Activated CD4-positive, alpha-beta T cell treated with anti-CD3 and anti-CD28 coated beads, Interleukin-2, amount 50 U/mL, for 48 hours (primary cell): ENCODE measurements at places on chromosomes 5 and 9.

DNA sequence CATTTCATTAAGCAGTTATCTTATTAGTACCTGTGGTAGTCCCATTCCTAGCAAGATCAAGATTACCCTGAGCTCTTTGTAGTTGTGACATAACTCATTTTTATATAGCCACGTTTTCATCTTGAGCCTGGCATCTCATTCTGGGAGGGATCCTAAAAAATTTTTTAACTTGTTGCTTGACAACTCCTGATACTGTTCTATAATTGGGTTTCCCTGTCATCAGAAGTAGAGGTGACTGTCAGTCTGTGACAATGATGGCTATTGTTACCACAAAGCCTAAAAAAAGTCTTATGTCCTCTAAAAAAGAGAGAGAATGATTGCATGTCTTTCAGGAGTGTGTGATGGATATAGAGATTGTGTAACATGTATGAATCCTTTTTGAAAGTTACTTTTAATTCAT, 164.8 kb downstream of the SGCD start:
- no peak for DNase-seq

DNA sequence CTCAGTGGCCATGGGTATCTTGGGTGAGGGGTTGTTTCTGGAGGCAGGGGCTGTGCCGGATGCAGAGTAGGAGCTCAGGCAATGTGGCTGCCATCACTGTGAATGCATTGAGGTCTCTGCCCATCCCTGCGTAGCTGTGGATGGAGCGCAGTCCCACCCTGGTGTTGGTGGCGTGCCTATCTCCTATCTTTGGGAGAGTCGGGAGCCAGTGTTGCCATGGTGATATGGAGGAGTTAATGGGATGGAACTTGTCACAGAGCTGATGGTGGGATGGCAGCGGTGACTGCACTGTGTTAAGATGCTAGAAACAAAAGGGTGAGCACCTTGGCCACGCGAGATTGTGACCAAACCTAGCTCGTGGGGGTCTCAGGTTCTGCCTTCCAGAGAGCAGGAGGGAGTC, 197.3 kb downstream of the MELK start:
- DNase-seq, result no peak

DNA sequence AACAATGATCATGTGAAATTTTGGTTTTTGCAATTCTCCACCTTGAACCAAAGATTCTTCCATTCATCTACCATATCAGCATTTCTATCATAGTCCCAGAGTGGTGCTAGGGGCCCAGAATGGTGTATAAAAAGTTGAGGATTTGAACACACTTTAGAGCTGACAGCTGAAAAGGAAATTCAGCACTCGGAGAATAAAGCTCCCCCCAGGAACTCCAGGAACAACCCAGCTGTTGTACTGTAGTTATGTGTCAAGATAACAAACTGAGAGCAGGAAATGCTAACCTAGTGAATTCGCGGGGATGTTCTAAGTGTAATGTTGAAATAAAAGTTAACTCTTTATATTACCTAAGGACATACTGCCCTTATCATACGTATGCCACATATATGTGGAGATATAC, 216.7 kb downstream of the NFIB start:
- no peak for DNase-seq

- DNase-seq, result no peak
Measured at GRCh38 chr9:1273859-1274258, 223.7 kb downstream of the DMRT2 start.

DNA sequence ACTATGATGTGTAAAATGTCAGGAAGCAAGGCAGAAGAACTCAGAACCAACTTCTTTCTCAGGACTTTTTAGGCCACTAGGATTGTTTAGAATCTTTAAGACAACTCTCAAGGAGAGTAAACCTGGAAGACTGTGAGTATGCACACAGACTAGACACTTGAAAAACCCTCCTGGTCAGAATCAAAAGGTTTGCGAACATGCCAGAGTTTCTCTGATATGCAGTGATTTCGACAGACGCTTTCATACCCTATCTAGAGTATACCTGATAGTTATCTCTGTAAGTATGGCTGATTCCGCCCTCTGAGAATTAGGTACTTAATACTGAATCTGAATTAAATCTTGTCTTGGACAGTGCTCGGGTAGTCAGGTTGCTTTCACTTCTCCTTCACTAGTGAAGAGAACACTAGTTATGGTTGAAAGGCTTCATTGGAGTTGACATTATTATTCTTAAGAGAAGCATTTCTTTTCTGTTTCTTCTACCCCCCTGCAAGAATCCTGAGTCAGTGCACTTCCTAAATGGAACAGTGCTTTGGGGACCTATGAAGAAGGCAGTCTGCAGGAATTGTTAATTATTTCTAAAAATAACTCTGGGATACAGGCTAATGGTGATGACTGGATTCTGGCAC, 158.1 kb downstream of the HACD4 start:
- DNase-seq, result no peak
